ENCODE measurements at places on chromosomes 12 and 14. TPM values are rescaled to one million over a fixed set of nuclear protein-coding genes. Genes with fewer than 3 reads are reported as not detected.

Gene BICD1
- 3.5 TPM for total RNA-seq

Gene KRT3
- not detected for total RNA-seq

Gene ADAM20
- 0.40 TPM for total RNA-seq

Gene C3AR1
- 7.3 TPM for total RNA-seq

Gene KRT77
- total RNA-seq = not detected

DNA sequence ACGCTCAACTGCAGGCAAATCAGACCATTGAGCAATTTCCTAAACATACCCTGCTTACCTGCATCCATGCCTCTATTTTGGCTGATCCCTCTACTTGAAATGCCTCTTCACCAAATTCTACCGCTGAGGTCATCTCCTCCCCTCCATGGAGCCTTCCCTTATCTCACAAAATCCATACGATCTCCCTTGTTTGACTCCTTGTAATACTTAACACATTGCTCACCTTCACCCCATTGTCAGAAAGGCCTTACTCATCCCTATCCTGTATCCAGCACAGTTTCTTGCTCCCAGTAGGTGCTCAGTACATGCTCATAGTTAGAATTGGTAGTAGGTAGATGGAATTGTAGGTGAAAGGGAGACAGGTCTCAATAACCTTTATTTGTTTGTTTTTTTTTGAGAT, 5.4 kb downstream of the DDN start:
- no peak for DNase-seq

- DNase-seq = no peak
Observed at GRCh38 chr12:124389725-124390441, 95.0 kb downstream of the RFLNA start.

Data from Right ventricle myocardium superior (tissue), 1 donor.